Chondrocyte (in vitro differentiated cells): ENCODE measurements at places on chromosomes 7 and 10. TPM values are rescaled to one million over a fixed set of nuclear protein-coding genes. Genes with fewer than 3 reads are reported as not detected.

ZNF467 gene
- 2.3 to 3.5 TPM (median 3.1 TPM) in 3 replicates for total RNA-seq

ZNF138 gene
- 2.4 to 6.9 TPM (median 4.3 TPM) in 3 replicates for total RNA-seq

LHFPL3 gene
- not detected in 3 replicates for total RNA-seq

TUBAL3 gene
- total RNA-seq = not detected in 3 replicates

DNAJC12 gene
- 4.5 to 10.2 TPM (median 5.0 TPM) in 3 replicates for total RNA-seq

GBX1 gene
- not detected in 3 replicates for total RNA-seq

AKR1C1 gene
- 1.3 to 1.8 TPM (median 1.7 TPM) in 3 replicates for total RNA-seq

SLIT1 gene
- total RNA-seq = 0.17 TPM in 1 of 3 replicates, not detected in the others

TRIP6 gene
- total RNA-seq = 91.6 to 104 TPM (median 98.4 TPM) in 3 replicates

NUP42 gene
- 22.4 to 25.6 TPM (median 25.4 TPM) in 3 replicates for total RNA-seq

GHRHR gene
- total RNA-seq = not detected in 3 replicates

C7orf57 gene
- total RNA-seq = not detected in 3 replicates

SPAM1 gene
- not detected in 3 replicates for total RNA-seq

FKBP6 gene
- not detected in 3 replicates for total RNA-seq

PDZD7 gene
- 1.4 to 1.8 TPM (median 1.7 TPM) in 3 replicates for total RNA-seq

NSMCE4A gene
- 19.5 to 25.1 TPM (median 24.8 TPM) in 3 replicates for total RNA-seq

METTL27 gene
- 0.51 to 1.7 TPM (median 0.99 TPM) in 3 replicates for total RNA-seq

STEAP1 gene
- total RNA-seq = 0.22 to 0.31 TPM (median 0.28 TPM) in 3 replicates

C10orf95 gene
- not detected in 3 replicates for total RNA-seq

MMP21 gene
- total RNA-seq = not detected in 3 replicates

MMS19 gene
- 63.4 to 80.2 TPM (median 66.6 TPM) in 3 replicates for total RNA-seq

TFPI2 gene
- 6.0 to 14.1 TPM (median 10.6 TPM) in 3 replicates for total RNA-seq

PNLIPRP3 gene
- total RNA-seq = not detected in 3 replicates

TES gene
- total RNA-seq = 157 to 261 TPM (median 247 TPM) in 3 replicates

PDGFA gene
- total RNA-seq = 38.1 to 72.5 TPM (median 70.6 TPM) in 3 replicates
